Non-pigmented ciliary epithelial cell (primary cell): ENCODE measurements at places on chromosomes 4 and X.

- no peak for DNase-seq
These were observed 9.3 kb upstream of the SYTL5 start for GRCh38 chrX:37997096-37997495.

DNA sequence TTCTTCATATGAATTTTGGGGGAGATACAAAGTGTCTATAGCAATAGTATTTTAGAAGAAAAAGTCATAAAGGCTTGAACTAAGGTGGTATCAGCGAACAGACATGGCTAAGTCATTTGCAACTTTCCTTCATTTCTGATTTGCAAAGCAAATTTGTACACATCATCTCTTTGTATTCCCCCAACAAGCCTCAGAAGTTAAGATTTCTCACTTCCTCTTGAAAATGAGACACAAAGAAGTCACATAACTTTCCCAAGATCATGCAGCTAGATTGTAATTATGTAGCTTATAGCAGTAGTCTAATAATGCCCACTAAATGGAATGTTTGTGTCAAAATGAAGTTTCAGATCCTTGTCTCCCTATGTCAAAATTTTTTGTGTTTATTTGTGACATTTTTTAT, 709.8 kb upstream of the HS3ST1 start:
- DNase-seq = no peak

- DNase-seq = no peak
These were observed 6.7 kb upstream of the MXD4 start for GRCh38 chr4:2268357-2269205.

DNA sequence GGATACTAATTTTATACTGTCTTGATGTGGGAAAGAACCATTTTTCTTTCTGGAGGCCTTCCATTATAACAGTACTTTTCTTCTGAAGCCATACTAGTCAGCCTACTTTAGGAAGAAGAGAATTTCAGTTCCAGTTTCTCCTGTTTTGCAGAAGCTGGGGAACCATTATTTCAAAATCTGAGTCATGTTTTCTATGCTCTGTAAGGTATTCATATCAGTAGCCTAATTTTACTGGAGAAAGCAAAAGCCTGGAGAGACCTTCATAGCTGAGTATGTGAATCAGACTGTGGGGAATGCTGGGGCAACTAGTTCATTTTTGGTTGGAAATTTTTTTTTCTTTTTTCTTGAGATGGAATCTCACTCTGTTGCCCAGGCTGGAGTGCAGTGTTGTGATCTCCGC, 22.4 kb downstream of the AFF1 start:
- no peak for DNase-seq

DNA sequence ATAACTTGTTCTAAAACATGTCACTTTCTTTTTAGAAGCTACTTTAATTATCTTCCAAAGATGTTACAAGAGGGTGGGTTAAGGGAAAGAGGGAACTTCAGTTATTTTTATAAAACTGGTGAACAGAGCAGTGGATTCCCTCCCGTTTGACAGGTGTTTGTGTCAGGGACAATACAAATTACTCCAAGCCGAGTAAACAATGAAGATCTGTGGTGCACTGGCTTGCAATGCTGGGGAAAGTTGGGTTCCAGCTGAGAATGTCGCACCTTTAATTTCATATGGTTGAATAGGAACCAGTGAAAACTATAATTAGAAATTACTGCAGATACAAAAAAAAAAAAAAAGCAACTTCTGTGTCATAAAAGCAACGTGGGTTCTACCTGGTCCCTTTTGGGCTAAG, 98.6 kb upstream of the TTC29 start:
- no peak for DNase-seq

DNA sequence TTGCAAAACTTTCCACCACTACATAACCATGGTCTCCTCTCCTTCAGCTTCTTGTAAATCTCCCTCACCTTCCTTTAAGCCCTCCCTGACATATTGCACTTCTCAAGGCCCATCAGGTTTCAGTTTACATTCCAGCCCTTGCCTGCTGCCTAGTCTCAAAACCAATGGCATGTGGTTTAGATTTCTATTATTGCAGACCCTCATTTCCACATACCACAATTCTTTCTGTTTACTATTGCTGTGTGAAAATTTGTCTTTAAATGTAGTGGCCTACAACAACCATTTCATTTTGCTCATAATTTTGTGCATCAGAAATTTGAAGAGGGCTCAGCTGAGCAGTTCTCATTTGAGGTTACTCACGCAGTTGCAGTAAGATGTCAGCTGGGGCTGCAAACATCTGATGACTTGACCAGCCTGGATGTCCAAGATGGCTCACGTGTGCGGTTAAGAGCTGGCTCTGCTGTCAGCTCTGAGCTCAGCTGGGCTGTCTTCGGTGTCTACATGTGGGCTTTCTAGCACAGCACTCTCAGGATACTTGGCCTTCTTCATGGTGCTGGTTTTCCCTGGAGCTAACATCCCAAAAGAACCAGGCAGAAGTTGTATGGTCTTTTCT, 29.9 kb upstream of the SOD3 start:
- no peak for DNase-seq

GRCh38 chr4:185987961-185988627, 80.9 kb upstream of the TLR3 start:
- no peak for DNase-seq

GRCh38 chr4:185837415-185838103, 25.6 kb upstream of the SORBS2 start:
- DNase-seq = no peak

DNA sequence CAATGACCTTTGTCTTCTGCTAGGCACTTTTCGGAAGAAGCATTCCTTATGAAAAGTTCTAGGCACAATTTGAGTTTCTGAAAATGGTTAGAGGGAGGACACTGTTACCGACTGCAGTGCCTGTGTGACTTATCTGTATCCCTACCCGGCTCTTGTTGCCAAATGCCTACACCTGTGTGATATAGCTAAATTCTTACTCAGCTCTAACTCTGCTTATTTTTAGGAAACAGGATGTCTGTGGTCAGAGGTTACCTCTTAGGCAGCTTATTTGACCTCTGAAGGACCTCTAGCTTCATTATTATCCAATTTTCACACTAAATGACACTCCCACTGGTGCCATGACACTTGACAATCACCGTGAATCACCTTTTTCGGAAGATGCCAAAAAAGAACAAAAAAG, 561.1 kb upstream of the SMIM31 start:
- no peak for DNase-seq

DNA sequence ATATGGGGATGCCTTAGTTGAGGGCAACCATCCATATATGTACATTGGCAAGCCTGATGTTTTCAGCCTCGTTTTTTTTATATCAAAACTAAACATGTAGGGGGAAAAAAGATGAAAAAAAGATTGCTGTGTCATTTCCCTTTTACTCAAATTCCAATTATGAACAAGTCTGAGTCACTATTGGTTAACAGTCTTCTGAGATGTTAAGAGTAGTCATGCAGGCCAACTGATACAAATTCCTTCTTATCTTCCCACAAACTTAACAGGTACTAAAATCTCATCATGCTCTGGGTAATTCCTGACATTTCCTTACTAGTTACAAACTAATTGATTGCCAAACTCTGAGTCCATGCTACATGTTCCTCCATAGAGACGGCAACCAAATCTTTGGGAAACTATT, 222.1 kb downstream of the FRMPD4 start:
- peak; percentile 28 for DNase-seq

DNA sequence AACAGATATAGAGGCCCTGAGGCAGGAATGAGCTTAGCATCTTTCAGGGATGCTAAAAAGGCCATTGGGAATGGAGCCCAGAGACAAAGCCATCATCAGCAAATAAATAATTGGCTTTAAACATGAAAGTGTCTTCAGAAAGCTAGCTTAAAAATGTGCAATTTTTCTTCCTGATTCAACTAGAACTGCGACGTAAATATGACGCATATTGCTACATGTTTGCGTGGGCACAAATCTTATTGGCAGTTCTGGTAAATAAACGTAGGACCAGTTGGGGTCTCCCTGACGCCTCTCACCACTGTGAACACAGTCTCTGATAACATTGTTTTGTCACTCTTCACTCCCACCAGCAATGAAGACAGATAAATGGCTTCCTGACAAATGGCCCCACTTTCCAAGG, 97.3 kb upstream of the SRD5A3 start:
- no peak for DNase-seq

DNA sequence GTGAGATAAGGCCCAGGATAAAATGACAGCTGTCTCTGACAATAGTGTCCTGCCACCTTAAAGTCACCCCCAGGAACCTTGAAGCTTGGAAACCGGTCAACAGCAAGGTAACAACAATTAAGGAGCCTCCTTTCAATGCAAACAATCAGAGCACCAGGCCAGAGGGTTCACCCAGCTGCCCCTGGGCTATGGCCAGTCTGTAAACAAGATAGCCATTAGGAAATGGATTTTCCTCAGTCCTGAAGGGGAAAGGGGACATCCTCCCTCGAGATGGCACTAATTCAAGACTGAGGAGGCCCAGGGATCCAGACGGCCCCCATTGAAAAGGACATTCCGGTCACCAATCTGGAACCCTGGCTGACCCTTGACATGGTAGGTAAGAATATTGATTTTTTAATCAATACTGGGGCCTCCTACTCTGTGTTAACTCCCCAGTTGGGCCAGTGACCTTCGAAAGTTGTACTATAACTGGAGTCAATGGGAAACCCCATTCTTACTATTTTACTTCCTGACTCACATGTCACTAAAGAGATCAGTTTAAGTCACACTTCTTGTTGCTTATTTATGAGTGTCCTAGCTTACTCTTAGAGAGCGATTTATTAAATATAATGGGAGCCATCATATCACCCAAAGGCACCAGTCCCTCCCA, 61.7 kb upstream of the CT45A1 start:
- DNase-seq = no peak

GRCh38 chr4:90060039-90060438, 67.2 kb upstream of the CCSER1 start:
- no peak for DNase-seq

GRCh38 chr4:158538176-158538575, 16.5 kb downstream of the RXFP1 start:
- peak; percentile 41 for DNase-seq

DNA sequence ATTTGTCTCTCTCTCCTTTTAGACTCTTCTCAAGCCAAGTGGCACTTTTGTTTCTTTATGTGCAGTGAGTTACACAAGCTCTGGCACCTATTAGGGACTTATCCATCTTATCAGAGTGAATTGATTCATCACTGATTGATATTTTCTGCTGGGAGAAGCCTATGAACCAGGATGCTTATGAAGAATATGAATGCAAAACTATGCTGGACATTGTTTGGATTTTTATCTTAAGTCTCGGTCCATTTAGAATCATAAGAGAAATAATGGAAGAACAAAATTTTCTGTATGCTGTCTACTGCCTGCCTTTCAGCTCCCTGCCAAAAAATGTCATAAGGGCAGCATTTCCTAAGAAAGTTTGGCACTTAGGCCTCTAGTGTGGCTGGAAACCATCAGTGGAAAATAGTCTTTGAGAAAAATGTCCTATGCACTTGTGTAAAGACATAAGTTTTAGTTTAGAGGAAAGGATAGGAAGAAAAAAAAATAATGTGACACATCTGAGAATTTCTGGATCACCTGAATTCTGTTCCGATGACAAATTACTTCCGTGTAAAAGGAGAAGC, 365.7 kb upstream of the MAD2L1 start:
- no peak for DNase-seq

DNA sequence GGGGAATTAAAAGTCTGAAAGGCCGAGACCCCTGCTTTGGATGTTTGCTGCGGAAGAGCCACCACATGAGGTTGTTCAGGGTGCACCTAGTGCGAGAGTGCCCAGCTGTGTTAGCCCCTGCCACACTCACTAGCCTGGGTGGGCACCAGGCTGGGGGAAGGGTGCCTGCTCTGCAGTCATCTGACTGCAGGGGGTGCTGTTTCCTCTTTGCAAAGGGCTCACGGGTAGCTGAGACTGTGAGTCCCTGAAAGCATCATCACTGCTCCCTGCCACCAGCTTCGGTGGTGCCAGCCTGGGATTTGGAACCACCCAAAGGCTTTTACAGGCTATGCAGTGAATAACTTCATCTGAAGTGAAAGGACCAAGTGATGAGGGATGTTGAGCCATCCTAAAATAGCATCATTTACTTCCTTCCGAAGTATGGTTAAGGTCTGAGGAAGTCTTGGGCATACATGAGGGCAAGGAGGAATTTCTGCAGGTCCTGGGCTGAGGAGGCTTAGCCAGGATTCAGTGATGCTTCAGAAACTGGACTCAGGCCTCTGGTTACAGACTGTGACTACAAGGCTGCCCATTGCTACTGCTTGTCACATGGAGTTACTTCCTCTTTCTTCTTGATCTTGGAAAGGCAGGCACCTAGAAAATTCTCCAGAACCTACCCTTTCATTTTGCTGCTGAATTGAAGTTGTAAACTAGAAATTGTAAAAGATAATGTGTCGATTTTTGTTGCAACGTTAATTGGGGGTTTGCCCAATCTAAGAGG, 293.2 kb upstream of the PRPS2 start:
- no peak for DNase-seq

DNA sequence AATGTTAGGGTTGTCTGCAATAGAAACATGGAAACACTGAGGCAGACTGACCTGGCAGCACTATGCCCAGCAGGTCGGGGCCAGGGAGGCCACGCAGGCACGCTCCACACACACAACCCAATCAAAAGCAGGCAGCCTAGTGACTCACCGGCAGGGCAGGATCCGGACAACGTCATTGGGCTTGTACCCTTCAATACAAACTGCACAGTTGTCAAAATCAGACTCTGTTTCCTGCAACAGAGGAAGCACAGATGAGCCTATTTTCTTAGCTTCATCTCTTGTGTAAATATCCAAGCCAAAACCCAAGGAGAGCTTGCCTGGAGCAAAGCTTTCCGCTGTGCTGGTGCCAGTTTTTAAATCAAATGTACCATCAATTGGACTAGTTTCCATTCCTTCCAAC, 185.8 kb downstream of the RNF150 start:
- no peak for DNase-seq

GRCh38 chrX:134718105-134718965, 60.1 kb upstream of the PLAC1 start:
- peak; percentile 70 for DNase-seq

- no peak for DNase-seq
These were observed 691.5 kb downstream of the KCTD8 start for GRCh38 chr4:43757147-43757546.

DNA sequence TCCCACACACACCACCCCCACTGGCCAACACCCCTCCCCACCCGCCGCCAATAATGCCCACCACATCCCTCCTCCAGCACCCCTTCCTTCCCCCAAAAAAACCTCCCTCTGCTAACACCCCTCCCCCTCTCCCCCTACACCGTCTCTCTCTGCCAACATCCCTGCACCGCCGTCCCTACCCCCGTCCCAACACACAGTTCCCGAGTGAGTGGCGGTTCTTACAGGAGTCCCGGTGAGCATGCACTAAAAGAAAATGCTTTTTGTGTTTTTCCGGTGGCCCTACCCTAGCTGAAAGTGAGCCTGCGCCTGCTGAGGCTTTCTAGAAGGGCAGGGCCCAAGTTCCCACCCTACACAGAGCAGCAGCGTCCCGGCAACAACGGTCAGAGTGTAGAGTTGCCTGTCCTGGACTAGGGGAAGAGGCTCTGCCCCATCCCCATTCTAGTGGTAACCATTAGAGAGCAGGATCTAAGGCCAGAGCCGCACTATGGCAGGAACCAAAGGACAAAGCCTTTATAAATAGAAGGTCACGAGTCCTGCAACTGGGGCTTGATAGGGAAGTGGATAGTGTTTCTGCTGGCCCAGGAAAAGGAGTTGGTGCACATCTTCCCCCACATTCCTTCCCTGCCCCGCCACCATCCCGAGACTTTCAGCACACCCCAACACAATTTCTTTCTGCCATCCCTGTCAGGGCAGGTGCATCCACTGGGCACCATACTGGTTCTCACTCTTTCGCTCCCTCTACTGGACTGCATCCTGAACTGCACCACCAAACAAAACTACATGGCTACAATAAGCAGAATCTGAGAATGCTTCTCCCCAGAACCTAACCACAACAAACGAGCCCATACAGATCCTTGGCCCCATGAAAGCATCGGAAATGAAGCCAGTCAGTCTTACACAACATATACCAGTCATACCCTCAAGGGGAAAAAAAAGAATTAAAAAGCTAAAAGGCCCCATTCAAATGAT, 78.1 kb upstream of the PAGE3 start:
- DNase-seq = no peak
